CD8-positive, alpha-beta memory T cell (primary cell): ENCODE measurements at places on chromosomes 6 and 20. TPM values are rescaled to one million over a fixed set of nuclear protein-coding genes. Genes with fewer than 3 reads are reported as not detected.

PKIB gene
- total RNA-seq: 0.26 TPM

RBM24 gene
- not detected for total RNA-seq

LINC00237 gene
- total RNA-seq: not detected

LGSN gene
- not detected for total RNA-seq

C6orf132 gene
- total RNA-seq: 0.15 TPM

FAM229B gene
- total RNA-seq: 7.2 TPM

MPIG6B gene
- total RNA-seq: not detected

HMGN4 gene
- total RNA-seq: 91.4 TPM

TSBP1 gene
- total RNA-seq: not detected

ATXN1 gene
- total RNA-seq: 111 TPM

ADGRB3 gene
- not detected for total RNA-seq

GRCh38 chr6:133891927-133892812, 3.3 kb downstream of the TCF21 start:
- DNase-seq: no peak

DNA sequence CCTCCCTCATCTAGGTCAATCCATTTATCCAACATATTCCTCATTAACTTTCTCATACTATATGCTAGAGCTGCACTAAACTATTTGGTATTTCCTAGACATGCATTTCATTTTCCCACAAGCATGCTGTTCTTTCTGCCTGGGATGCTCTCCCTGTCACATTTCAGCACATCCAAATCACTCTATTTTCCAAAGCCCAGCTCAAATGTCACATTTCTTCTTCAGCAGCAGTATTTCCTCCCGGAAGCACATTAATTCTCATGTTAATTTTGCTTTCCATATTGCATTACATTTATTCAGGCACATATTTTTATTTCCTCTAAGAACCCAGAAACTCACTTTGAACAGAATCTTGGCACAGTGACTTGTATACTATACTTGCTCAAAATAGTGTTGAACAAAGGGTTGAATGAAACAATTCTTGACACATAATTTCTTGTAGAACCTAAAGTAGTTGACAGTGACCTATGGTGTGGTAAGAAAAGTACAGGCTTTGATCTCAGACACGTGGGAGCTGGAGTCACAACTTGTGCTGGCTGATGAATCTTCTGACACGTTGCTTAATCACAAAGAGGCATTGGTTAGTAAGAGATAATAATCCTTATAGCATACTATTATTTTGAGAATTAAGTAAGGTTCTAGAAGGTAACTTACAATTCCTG, 30.8 kb upstream of the CD2AP start:
- DNase-seq: no peak

GRCh38 chr6:167090171-167090570, 32.7 kb upstream of the CCR6 start:
- no peak for DNase-seq

DNA sequence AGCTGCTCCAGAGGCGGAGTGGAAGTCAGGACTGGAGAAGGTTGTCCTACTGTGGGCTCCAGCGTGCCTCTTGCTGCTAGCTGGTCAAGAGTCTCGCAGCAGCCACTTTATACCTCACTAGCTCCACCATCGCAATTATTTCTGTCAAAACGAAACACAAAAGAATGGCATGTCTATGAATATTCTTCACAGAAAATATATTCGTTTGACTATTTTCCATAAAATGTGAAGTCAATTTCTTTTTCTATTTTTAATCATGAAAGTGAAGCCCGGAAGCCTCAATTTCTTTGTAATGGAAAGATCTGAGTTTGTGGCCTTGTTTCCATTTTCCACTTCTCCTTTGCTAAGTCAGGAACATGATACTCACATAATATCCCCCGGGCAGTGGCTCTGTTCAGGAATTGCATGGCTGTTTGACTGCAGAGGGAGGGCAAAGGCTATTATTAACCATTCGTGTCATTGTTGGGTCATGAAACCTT, 51.7 kb downstream of the DTD1 start:
- DNase-seq: no peak

GRCh38 chr20:38770546-38770945, 22.3 kb downstream of the ACTR5 start:
- DNase-seq: no peak

- DNase-seq: no peak
Observed at GRCh38 chr20:574297-574942, 30.8 kb upstream of the CSNK2A1 start.

- DNase-seq: no peak
Observed at GRCh38 chr20:48629069-48629959, 198.5 kb downstream of the PREX1 start.

- no peak for DNase-seq
Observed at GRCh38 chr20:46984405-46984804, 89.8 kb downstream of the EYA2 start.

GRCh38 chr20:44392776-44393607, 37.5 kb downstream of the HNF4A start:
- no peak for DNase-seq

GRCh38 chr20:25233016-25233772, 14.7 kb upstream of the PYGB start:
- no peak for DNase-seq

DNA sequence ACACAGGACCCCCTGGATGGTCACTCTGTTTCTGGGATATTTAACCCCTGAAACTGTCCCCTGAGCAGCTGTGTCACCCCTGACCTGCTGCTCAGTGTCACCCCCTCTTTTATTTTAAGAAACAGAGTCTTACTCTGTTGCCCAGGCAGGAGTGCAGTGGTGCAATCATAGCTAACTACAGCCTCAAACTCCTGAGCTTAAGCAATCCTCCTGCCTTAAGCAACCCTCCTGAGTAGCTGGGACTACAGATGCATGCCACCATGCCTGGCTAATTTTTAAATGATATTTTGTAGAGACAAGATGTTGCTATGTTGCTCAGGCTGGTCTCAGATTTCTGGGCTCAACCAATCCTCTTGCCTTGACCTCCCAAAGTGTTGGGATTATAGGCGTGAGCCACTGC, 21.5 kb upstream of the GTSF1L start:
- DNase-seq: no peak

DNA sequence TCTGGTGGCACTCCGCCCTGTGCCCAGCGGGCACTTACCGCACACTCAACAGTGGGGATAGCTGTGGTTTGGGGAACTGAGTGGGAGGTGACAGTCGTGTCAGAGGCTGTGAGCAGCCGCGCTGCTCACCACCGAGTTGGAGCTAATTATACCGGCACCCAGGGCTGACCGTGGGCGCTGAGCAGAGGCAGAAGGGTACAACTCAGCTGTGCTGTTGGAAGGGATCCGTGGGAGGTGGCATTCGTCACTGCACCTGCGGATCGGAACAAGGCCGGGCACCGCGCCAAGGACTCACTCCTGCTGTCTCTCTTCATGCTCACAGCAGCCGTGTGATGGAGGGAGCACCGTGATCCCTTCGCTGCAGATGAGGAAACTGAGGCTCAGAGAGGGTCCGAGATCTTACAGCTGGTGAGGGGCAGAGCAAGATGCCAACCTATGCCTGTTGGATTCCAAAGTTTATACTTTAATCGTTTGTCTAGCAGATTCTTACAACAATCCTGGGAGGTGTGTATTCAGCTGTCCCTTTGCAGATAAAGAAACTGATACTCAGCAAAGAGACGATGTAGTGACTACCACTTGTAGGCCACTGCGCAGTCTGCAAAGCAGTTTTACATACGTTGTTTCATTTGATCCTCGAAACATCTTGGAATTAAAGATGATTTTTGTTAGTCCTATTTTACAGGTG, 713 bp upstream of the ELMO2 start:
- peak; percentile 70 for DNase-seq

DNA sequence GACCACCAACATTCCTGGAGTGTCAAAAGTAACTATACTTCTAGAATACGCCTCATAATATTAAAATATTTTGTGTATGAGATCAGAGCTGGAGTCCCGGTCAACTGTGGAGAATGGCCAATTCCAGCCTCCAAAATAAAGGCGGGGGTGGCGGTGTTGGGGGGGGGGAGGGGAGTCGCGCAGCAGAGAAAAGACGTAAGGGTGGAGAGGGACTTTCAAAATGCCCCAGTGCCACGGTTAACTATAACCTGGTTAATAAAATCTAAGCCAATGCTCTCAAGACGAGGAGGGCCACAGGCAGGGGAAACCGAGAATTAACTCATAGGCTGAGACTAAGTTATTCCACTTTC, 1.3 kb downstream of the NUP153 start:
- DNase-seq: no peak

DNA sequence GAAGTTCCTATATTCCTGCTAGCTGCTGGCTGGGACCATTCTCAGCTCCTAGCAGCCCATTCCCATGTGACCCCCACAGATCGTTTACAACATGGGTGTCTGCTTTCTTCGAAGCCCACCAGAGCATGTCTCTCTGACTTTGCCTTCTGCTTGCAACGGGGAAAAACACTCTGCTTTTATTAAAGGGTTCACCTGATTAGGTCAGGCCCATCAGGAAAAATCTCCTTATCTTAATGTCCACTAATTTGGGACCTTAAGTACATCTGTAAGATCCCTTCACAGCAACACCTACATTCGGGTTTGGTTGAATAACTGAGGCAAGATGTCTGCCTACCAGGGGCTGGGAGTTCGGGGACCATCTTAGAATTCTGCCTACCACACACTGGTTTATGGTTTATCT, 496.9 kb downstream of the CDKAL1 start:
- no peak for DNase-seq

- DNase-seq: no peak
Observed at GRCh38 chr6:3749977-3750316, 1.6 kb downstream of the PXDC1 start.

DNA sequence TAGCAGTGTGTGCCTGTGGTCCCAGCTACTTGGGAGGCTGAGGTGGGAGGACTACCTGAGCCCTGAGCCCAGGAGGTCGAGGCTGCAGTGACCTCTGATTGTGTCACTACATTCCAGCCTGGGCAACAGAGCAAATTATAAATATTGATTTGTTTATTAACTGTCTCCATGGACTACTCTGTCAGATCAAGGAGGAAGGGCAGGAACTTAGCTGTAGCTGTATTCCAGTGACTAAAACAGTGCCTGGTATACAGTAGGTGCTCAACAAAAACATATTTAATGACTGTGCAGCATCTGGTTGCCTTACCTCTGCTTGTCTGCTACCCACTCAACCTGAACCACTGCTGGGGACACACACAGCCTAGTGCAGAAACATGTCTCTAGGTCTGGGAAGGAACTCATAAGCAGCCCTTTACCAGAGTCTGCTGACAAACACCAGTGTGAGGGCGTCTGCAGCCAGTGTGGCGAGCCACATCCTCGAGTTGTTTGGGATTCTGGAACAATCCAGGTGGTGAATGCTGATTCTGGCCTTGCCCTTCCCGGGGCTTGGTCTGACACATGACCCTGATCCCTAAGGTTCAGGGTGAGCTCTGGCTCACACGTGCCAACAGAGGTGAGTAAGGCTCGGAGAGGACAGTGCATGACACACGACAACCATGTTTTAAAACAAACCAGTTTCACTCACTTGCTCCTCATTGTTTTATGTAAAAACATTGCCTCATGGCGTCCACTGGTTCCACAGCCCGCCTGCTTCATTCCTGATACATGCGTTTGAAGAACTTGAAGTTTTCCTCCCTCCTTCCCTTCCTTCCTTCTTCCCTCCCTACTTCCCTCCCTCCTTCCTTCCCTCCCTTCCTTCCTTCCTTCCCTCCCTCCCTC, 117.9 kb upstream of the ZNF217 start:
- DNase-seq: no peak

GRCh38 chr6:129812145-129812777, 48.9 kb downstream of the TMEM244 start:
- no peak for DNase-seq

DNA sequence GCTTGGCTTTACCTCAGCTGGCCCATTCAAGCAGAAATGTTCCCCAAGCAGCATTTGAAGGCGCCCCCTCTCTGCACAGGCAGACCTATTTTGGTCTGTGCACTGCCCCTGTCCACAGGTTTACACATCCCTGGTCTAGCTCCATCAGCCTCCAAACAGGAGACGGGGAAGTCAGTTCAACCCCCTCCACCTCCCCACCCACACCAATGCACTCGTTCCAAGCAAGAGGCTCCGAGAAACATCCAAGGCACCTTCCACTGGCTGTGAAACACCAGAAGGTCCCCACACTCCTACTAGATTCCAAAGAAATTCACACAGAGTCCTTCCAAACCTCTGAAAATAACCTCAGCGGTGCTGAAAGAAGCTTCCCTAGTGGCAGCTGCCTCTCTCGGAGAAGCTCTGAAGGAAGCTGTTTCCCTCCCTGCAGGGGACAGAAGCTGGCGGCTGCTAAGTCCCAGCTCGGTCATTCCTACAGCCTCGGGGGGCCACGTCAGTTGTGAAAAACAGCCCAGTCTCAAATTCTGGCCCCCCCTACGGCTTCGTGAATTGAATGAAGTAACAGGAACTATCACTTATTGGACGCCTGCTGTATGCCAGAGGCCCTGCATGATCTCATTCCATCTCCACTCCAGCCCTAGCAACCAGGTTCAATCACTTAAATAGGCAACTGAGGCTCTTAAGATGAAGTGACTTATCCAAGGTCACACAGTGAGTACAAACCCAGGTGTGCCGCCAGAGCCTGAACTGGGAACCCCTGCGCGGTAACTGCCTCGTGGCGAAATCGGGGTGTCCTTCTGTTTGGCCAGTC, 815 bp downstream of the SPATA2 start:
- no peak for DNase-seq

- DNase-seq: no peak
Observed at GRCh38 chr20:14956026-14956425, 618.6 kb upstream of the FLRT3 start.

DNA sequence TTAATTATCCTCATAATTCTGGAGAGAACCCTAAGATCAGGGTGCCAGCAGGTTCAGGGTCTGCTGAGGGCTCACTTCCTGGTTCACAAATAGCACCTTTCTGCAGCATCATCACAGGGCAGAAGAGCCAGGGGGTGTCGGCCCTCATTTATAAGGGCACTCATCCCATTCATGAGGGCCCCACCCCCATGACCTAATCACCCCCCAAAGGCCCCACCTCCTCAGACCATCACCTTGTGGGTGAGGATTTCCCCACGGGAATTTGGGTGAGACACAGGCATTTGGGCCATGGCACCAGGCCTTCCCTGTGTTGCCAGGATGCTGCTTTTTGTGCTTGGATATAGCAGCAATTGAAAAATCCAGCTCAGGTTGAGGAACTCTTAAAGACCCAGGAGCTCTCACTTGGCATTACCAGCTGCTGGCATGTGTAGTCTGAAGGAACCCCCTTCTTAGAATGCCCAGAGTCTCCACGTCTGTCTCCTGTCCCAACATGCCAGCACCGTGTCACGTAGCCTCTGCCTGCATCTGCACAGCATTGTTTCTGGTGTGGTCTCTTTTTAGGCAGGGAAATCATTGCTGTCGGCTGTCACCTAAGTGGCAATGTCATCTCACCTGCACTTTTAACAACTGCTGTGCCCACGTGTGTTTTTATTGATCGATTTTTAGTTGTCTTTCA, 71.5 kb downstream of the RPP40 start:
- no peak for DNase-seq

- no peak for DNase-seq
Observed at GRCh38 chr20:53639647-53640440, 46.2 kb upstream of the ZNF217 start.
